ENCODE measurements at places on chromosomes 12 and 14.

- no peak for DNase-seq
Observed at GRCh38 chr14:22384167-22384549, 204.9 kb downstream of the DAD1 start.

DNA sequence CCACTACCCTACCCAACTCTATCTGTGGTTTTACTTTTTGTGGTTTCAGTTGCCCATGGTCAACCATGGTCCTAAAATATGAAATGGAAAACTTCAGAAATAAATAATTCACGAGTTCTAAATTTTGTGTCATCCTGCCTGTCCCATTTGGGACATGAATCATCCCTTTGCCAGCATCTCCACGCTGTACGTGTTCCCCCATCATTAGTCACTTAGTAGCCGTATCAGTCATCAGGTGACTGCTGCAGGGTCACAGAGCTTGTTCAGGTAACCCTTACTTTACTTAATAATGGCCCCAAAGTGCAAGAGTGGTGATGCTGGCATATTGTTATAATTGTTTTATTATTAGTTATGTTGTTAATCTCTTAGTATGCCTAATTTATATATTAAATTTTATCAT, 209.9 kb downstream of the ITPR2 start:
- DNase-seq = no peak

DNA sequence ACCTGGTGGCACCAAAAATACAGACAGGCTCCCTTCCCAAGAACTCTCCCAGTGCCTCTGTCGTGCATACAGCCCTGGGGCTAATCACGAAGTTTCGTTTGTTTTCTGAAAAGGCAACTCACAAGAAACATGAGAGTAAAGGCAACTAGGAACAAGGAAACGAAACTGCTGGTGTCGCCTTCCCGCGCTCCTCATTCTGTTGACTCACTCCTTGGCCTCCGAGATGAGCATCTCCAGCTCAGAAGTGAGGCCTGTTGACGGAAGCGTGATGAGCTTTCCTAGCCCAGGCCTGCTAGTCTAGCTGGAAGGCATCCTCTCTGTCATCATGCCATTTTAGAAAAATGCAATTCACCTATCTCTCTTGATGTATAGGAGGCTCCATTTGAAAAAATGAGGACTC, 50.5 kb downstream of the TTC9 start:
- DNase-seq = no peak

DNA sequence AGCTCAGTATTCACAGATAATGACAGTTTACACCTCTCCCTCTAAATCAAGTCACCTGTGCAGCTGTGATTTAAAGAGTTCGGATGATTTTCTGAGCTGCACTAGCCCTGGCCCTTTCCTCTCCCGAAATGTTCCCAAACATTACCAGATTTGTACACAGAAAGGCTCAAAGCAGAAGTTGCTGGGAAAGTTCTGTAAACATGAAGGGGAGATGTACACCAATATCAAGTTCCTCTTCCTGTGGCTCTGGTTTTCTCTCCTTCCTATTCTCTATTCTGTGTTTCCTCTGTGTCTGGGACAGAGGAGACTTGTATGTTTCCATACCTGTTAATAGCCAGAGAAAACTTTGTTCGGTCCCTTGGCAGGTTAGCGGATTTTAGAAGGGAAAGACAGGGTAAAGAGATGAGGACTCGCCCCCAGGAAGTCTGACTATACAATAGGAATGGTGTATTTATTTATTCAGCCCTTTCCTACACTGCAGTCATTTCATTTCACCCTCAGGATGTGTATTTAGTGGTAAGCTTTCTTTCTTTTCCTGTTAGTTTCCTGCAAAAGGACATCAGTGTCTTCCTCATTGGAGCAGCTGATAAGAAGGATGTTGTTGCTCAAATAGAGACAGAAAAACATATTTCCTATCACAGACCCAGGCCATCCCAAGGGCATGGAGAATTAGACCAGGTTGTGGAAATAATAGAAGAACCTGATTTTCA, 7.6 kb upstream of the NUMB start:
- DNase-seq = no peak

- no peak for DNase-seq
Observed at GRCh38 chr12:96241846-96242256, 47.7 kb downstream of the ELK3 start.

Data from activated CD4-positive, CD25-positive, alpha-beta regulatory T cell (primary cell).